ENCODE measurements at places on chromosomes 4 and X.

- H3K36me3 ChIP-seq = no peaks in the 10 kb centered on the region
- H3K27ac ChIP-seq = no peak overlapping the region
- H3K4me3 ChIP-seq = no peak overlapping the region
- DNase-seq = no peak
- no peaks in the 10 kb centered on the region for H3K4me1 ChIP-seq
Measured at GRCh38 chr4:17112292-17112659, 213.8 kb upstream of the LDB2 start.

DNA sequence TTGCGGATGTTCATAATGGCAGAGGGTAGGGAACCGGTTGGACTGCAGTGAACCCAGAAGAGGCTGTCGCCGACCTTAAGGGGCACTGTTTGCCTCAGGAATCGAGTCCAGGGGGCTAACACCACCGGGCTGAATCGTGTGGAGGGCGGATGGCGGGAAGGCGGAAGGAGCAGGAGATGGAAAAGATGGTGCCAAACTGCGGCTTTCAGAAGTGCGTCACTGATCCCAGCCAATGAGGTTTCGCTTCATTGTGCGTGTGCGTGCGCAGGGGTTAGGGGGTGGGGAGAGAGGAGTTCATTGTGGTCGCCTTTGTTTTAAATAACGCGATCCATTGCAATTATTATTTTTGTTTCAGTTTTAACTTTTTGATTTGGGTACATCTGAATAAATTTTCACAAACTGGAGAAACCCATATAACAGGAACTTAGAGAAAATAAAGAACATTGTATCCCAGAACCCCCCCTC lies at the start of gene NAA11:
NAA11 (minus strand) TSS at position 198 of the 465 bp plus-strand sequence; CDS start at position 14, 184 bp downstream.
- DNase-seq = no peak
- no peaks in the 10 kb centered on the region for H3K36me3 ChIP-seq
- H3K4me3 ChIP-seq = no peak within 1 kb of the TSS
- no peaks in the 10 kb centered on the region for H3K27me3 ChIP-seq

DNA sequence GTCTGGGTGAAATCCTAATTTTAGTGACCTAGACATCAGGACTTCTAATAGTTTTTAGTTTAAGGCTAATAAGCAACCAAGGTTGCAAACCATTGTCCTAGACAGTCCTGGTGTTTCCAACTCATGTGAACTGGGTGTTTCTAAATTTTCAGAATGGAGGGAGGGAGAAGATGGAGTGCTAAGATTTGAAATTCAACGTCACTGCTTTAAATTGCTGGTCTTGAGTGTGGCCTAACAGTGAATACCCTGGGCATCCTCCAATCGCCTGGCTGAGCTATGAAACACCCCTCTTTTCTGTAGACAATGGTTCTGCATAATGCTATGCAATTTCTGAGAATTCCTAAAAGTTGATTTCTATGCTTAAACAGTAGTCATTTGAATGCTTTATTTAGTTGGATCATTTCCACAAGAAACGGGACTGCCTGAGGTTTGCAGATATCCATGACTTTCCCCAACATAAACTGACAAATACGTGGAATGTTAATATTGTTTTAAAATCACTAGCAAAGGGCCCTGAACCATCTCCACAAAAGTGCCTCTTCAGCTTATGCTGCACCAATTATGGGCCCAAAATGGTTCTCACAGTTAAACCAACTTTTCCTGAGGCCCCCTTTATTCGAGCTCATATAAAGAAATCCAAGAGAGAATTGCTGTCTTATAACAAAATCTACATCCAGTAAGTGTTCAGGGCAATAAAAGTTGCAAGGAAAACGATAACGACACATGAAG lies 1.1 kb downstream of the FBXL5 start:
- H3K27me3 ChIP-seq = no peaks in the 10 kb centered on the region
- peaks cover 34% of the 10 kb centered on the region for H3K4me1 ChIP-seq
- H3K27ac ChIP-seq = peak overlapping the region; percentile 44
- H3K36me3 ChIP-seq = no peaks in the 10 kb centered on the region
- DNase-seq = peak; percentile 45

- H3K4me1 ChIP-seq = no peaks in the 10 kb centered on the region
- no peaks in the 10 kb centered on the region for H3K27me3 ChIP-seq
- H3K36me3 ChIP-seq = peaks cover 25% of the 10 kb centered on the region
- no peak overlapping the region for H3K4me3 ChIP-seq
- H3K27ac ChIP-seq = no peak overlapping the region
Measured at GRCh38 chr4:857461-857860, 31.5 kb upstream of the CPLX1 start.

GRCh38 chr4:152727784-152728183 lies 48.0 kb upstream of the TMEM154 start:
- no peak overlapping the region for H3K27ac ChIP-seq
- H3K4me3 ChIP-seq = no peak overlapping the region
- H3K4me1 ChIP-seq = no peaks in the 10 kb centered on the region
- no peaks in the 10 kb centered on the region for H3K27me3 ChIP-seq
- H3K36me3 ChIP-seq = no peaks in the 10 kb centered on the region

DNA sequence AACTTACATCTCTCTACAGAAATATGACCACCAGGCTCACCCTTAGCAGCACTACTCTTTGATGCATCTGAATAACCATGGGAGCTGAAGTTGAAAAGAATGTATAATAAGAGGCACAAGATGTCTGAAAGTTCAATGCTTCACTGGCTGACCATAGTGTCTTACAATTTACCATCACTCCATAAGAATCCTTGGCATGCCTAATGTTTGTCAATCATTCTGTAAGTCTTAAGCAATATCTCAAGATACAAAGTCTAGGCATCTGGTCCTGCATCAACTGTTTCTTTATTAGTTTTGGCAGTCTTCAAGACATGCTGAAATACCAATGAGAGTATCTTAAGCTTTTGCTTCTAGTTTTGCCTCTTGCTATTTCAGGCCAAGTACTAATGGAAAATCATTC lies 755.5 kb downstream of the STIM2 start:
- H3K27me3 ChIP-seq = no peaks in the 10 kb centered on the region
- H3K4me1 ChIP-seq = no peaks in the 10 kb centered on the region
- H3K27ac ChIP-seq = no peak overlapping the region
- DNase-seq = no peak

GRCh38 chrX:9955506-9955905 lies 11.7 kb upstream of the CLDN34 start:
- no peak for DNase-seq
- H3K4me1 ChIP-seq = no peaks in the 10 kb centered on the region
- no peaks in the 10 kb centered on the region for H3K36me3 ChIP-seq

- DNase-seq = no peak
- H3K36me3 ChIP-seq = peaks cover 21% of the 10 kb centered on the region
Measured at GRCh38 chr4:56460085-56460484, 7.3 kb upstream of the SRP72 start.

GRCh38 chr4:148445860-148446330 lies 3.7 kb upstream of the NR3C2 start:
- peaks cover 14% of the 10 kb centered on the region for H3K27me3 ChIP-seq
- DNase-seq = no peak
- H3K4me3 ChIP-seq = peak overlapping the region; percentile 68
- H3K36me3 ChIP-seq = no peaks in the 10 kb centered on the region
